ENCODE measurements at places on chromosomes 2 and 18.
A peak's percentile ranks its signal among the peaks of the same experiment; 100 is the strongest.

DNA sequence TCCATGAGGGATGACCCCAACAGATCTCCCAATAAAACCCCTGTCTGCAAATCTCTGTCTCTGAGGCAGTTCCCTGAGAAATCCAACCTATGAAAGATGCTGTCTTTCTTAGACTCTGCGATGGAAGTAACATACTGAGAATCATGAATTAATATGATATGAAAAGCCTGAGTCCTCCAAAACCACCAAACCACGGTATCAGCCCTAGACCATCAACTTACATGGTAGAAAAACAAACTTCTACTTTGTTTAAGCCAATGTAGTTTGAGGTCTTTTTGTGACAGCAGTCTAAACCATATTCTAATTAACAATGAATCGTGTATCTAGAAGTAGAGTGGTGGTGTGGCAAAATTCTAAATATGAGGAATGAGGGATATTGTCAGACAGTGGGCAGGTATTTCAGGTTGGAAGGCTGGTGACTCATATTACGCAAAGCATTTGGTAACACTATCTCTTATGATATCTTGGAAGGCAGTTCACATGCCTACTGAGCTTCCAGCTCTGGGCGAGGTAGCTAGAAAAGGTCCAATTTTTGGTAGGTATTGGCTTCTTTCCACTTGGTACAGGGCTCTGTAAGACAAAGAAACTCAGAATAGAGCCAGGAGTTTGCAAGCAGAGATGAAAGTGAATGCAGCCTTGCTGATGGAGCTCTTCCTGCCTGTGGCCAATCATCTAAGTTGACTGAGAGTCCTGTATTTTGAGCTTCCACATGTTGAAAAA is 215.8 kb downstream of the ZFP36L2 start:
- DNase-seq, result no peak

DNA sequence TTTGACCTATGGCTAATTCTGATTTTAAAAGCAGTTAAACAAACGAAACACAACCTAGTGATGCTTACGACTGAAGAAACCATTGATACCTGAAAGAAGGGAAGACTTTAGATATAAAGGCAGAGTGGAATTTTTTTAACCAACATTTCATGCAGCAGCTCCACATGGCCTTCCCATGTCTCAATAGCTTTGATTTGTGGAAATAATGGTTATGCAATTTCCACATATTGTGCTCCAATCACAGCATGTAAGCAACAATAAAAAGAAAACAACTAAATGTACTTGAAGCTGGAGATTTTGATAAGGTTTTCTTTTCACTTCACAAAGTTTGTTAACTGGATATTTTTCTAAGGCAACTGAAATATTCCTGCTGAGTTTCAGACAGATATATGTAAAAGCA is 82.0 kb upstream of the SLC39A10 start:
- no peak for DNase-seq

DNA sequence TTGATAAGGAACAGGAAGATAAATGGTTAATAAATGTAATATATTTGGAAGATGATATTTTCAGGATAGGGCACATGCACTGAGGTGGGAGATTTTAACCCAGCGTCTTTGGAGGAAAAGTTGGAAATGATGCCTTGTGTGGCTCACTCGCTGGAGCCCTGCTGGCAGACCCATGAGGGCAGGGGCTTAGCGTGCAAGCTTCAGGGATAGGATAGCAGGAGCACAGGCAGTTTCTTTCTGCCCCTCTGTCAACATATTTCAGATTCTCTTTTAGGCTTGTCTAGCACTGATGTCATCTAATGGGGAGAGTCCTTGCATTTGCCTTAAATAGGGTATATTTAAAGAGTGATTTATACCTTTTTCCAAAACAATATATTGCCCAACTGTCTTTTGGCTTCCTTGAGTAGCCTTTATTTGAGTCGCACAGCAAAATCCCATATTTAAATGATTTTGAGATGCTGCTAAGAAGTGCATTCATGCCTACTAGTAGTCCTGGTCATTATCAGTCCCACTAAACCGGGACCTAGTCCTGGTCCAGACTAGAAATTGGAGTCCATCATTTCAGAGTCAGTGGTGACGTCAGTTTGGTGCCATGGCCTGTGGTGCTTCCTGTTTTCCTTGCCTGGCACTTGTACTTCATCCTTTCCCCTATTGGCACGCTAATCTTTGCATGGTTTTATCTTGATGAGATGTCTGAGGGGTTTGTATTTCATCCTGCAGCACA is 45.8 kb downstream of the SH3RF3 start:
- no peak for DNase-seq

DNA sequence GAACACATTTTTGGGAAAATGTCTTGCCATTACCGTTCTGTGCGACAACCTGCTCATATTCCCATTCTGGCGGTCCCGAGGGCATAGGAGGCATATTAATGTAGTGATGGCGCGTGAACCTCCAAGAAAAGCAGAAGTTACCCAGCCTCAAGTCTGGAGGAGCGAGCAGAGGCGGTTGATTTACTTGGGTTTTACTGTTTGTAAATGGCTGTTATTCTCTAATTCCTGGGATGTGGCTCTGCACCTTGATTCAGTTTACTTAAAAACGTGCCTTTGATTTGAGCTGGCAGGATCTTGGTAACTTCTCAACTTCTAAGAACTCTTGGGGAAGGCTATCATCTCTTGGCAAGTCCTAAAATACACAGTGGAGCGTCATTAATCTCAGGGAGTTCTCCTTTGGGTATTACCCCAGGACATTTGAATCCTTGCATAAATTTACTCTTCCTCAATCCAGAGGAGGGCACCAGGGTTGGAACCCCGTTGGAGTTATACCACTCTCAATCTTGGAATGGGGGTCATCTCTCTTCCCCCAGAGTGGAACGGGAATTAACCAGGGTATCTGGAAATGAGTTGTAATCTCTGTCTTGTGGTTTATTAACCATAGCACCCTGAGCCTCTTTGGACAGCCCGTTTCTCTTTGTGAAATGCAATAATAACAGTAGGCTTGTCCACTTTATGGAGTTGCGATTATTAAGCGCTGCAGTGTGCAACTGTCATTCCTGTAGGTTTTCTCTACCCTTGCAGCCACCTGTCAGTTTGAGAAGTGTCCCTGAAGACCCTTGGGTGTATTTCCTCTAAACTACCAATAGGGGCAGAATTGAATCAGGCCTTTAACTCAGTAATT is 2.1 kb downstream of the HK2 start:
- DNase-seq, result peak; percentile 56

GRCh38 chr2:176455816-176456291 is 186.6 kb downstream of the MTX2 start:
- no peak for DNase-seq

- no peak for DNase-seq
Measured at GRCh38 chr18:34734056-34734455, 24.0 kb downstream of the DTNA start.

DNA sequence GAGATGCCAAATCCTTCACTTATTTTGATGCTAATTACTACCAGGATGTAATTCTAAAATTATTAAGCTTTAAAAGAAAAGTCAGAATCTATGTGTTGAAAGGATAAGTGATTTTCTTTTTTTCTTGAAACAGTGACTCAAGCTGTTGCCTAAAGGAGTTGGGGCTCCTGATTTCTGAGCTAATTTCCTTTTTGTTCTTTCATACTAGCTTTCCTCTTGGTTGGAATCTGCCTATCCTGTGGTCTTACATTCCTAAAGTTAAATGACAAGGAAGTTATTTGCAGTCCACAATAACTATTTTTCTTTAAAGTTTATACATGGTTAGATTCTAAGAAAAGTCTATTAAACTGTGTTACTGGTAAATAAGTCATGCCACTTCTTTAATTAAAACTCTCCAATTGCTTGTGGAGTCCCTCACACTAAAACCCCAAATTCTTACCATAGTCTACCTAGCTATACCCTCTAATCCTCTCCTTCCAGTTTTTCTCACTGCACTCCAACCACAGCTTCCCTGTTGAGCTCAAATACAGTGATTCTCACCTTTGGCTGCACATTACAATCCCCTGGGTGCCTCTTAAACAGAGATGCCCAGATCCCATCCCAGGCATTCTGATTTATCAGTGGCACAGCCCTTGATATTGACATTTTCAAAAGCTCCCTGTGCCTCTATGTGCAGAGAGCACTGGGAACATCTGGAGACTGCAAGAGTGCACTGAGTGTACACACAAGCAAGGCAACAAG is 63.3 kb upstream of the EFEMP1 start:
- DNase-seq, result no peak

Data from pons (tissue), 1 donor.